Stimulated activated CD8-positive, alpha-beta memory T cell treated with anti-CD3 and anti-CD28 coated beads, Interleukin-7, amount 100 ng/mL, for 4 hours (primary cell): ENCODE measurements at places on chromosomes 5 and 9.

- no peak for DNase-seq
These were observed 124.5 kb upstream of the KLF9 start for GRCh38 chr9:70539001-70539400.

DNA sequence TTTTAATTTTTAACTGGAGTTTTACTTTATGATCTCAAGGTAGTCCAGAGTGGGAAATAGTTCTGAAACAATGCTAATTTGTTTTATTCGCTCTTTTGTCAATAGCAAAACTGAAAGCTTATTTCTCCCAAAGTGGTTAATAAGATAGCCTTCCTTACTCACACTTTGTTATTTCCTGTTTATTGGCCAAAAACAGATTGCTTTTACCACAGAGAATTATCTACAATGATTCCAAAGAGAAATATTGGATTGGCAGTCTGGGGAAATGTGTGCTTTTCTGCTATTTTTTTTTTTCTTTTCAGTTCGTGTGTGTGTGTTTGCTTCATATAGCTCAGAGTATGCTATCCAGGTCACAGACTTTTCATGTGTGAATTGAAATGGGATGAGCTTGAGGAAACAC, 756.7 kb upstream of the RGMB start:
- DNase-seq = no peak

- peak; percentile 3 for DNase-seq
These were observed 181.8 kb downstream of the GLIS3 start for GRCh38 chr9:4117835-4118610.

GRCh38 chr5:140110646-140110957, 3.3 kb upstream of the PURA start:
- DNase-seq = no peak

DNA sequence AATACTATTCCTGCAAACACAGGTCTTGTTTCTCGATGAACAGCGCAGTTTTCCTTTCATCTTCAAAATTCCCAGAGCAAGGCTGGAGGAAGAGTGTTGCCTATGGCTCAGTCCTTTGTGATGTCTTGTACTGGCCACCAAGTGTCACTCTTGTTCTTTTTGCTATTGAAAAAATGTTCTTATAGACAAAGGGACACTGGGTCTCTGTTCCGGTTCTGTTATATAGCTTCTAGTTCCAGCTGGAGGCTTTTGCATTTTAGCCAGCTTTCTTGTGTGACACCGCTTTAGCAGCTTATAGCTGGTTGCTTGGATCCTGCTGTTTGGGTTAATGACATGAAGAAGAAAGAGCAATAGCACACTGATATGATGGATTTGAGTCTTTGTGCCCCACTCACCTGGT, 343.7 kb upstream of the KCNN2 start:
- DNase-seq = no peak

DNA sequence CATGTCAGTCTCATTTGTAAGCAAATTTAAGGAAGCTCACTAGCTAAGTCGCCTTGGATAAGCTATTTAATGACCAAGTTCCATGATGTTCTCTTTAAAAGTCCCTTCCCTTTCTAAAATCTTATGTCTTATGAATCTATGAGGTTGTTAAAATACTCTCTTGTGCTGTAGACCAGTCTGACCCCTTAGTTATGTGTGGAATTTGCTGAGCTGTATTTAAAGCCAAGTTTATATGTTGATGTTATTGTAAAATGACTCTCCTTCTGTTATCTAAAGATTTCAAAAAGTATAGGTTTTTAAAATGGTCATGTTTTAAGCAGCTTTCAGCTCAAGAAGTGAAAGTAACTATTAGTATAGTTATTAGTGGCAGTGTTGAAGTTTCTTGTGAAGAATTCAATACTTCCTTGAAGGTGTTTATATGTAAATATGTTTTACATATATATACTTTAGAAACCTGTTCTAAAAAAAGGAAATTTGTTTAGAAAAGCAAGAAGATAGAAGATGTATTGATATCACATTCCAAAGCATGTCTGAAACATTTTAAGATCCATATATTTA, 92.2 kb downstream of the CDC42SE2 start:
- no peak for DNase-seq

GRCh38 chr9:137972355-137972987, 94.9 kb downstream of the CACNA1B start:
- no peak for DNase-seq

GRCh38 chr9:83432877-83433550, 105.2 kb downstream of the FRMD3 start:
- DNase-seq = no peak

DNA sequence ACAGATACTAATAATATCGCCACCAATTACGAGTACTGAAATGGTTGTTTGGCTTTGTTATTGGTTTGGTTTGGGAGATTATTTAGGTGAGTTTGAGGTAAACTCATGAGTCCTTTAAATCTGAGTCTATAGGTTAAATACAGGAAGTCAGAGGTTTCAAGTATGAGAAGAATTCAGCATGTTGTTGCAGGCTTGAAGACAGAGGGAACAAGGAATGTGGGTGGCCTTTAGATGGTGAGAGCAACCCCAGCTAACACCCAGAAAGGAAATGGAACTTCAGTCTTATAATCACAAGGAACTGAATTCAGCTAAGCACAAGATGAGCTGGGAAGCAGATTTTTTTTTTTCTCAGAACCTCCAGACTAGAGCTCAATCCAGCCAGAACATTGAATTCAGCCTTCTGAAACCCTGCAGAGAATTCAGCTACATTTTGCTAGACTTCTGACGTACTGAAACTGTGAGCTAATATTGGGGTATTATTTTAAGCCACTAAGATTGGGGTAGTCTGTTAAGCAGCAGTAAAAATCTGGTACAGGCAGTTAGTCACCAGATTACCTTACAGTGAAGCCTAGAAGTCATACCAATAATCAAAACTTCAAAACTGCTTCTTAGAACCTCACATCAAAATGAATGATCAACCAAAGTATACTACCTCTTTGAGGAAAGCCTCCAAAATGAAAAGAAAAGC, 216.0 kb upstream of the PUM3 start:
- no peak for DNase-seq

DNA sequence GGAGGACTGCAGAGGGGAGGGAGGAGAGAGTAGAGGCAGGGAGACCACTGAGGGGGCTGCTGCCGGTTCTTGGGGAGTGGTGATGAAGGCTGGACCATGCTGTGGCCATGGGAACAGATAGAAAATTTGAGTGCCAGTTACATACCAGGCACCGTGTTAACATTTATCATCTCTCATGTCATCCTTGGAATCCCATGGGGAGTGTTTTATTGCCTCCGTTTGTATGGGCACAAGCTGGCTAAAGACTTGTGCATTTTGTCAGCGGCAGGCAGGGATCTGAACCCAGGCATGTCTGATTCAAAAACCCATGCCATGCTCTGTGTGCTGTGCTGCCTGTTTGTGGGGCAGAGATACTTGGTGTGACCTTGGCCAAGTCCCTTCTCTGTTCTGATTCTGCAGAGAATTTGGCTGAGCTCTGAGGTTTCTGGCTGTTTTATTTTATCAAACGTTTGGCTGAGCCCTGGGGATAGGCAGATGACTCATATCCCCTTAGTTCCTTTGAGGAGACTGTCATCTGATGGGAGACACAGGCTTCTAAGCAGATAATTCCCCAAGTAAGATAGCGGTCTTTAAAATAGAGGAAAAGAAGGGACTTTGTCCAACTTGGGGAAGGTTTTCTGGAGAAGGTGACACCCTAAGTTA, 22.2 kb downstream of the COL27A1 start:
- no peak for DNase-seq

DNA sequence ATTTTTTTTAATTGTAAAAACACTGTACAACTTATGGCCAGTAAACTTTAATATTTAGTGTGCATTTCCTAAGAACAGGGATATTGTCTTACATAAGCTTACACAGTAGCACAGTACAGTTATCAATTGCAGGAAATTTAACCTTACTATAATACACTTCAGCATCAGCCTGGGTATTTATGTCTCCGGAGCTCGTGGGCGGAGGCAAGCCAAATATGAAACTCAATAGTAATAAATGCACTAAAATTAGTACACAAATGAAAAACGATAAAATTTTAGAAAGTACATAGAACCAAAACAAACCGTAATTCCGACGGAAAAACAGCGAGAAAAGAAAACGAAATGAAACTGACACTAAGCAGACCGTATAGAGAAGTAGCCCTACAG, 91.2 kb downstream of the ANXA2R start:
- no peak for DNase-seq

- no peak for DNase-seq
These were observed 50.4 kb upstream of the STXBP1 start for GRCh38 chr9:127561491-127562278.

DNA sequence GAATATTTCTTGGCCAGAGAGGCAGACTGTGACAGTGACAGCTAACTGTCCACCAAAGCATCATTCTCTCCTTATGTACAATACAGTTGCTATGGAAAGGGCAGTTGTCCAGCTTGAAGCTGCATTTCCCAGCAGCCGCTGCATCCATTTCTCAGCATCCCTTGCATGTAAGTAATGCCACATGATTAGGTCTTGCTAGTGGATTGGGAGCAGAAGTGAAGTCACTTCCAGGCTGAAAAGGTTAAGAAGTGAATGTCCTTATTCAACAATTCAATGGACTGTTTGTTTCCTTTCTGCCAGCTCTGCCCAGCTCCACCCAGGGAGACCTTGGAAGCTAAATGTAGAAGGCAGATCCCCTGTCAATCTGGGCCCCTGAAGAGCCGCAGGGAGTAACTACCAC, 26.1 kb upstream of the RETREG1 start:
- no peak for DNase-seq

DNA sequence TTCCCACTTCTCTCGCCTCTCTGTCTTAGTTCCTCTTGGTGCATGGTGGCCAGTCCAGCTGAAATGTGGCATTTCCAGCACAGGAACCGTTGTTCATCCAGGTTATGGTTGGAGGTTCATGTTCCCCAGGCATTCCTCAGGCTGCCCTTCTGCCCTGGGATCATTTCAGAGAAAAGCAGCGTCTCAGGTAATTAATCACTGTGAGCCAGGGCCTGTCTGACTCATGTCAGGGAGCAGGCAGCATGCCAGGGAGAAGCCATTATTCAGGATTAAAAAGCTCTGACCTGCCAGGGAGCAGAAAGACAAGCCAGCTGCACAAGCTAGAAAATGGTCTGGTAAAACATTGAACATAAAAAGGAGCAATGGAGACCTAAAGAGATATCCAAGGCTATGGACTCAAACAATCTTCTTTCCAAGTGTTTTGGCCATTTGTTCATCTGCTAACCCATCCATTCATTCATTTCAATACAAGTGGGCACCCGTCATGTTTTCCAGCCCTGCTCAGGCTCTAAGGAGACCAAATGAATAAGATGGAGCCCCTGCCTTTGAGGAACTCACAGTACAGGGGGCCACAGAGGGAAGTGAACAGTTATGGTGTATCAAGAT, 241.4 kb downstream of the DRD1 start:
- DNase-seq = no peak

GRCh38 chr9:107587191-107587963, 97.8 kb upstream of the KLF4 start:
- DNase-seq = no peak

- no peak for DNase-seq
These were observed 709 bp upstream of the GAPT start for GRCh38 chr5:58490402-58491050.

DNA sequence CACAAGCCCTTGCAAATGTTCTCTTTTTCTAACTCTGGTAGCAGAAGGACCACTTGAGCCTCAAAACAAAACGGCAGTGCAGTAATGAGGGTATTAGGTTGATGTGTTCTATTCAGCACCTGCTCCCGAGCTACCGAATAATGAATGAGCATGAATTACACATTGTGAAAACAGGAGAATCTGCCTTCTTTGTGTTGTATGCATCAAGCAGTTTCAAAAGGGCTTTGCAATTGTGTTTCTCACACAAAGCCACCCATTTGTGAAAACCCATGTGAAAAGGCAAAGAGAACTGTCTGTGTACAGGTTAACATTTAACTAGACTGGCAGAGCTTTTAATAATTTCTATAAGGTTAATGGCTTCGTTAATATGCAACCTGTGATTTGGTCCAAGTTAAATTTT, 97.8 kb downstream of the STK32A start:
- DNase-seq = no peak

GRCh38 chr5:135543485-135544304, 7.9 kb upstream of the NEUROG1 start:
- no peak for DNase-seq

DNA sequence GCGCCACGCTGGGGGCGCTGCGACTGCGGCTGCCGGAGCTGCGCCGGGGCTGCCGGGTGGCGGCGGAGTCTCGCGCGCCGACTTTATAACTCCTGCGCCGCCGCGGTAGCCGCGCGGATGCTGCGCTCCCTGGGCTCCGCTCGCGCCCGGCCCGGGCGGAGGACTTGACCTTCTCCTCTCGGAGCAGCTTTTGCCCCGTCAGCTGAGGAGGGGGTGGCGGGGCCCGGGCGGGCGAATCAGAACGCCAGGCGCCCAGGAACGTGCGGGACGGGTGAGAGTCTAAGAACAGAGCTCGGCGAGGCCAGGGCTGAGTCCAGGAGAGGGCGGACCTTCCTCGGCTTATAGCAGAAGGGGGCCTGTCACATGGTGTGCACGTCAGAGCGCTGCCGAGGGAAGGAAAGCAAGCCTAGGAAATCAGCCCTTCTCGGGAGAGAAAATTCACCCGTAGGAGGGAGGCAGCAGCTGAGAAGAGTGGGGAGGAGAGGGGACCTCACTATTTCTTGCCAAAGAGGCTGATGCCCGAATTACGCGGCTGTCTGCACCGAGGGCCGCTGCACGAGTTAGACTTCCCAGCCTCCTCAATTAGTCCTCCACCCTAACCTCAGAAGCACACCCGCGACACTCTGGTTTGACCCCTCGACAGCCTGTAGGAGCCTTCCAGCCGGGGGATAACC, at the start of gene FOXD1:
TSS of gene FOXD1 (minus strand) at position 315 of the 674 bp plus-strand sequence. CDS start 415 bp downstream, outside the sequence.
- no peak for DNase-seq

DNA sequence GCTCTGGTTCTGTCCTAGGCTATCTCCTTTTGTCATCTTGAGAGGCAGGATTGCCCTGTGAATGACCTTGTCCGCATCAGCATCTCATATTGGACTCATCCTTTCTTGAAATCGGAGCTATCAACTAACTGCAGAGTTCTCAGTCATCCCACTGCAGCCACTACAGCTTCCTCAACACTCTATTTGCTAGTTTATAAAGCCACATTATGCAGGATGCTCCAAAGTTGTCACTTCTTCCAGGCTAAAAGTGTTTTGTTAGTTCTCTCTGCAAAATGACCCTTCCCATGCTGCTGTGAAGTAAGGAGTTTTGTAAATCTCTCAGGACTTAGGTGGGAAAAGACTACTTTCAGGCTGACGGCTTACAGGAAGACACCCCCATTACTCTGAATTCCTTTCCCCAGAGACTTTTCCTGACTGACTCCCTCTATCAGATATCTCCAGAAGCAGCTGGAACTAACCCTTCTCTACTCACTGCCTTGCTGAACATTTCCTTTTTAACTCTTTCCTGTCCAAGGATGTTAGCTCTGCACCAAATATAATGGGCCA, 257.6 kb downstream of the NFIB start:
- no peak for DNase-seq
